ENCODE measurements at places on chromosomes 7 and 10. TPM values are rescaled to one million over a fixed set of nuclear protein-coding genes. Genes with fewer than 3 reads are reported as not detected.
A peak's percentile ranks its signal among the peaks of the same experiment; 100 is the strongest.

DNA sequence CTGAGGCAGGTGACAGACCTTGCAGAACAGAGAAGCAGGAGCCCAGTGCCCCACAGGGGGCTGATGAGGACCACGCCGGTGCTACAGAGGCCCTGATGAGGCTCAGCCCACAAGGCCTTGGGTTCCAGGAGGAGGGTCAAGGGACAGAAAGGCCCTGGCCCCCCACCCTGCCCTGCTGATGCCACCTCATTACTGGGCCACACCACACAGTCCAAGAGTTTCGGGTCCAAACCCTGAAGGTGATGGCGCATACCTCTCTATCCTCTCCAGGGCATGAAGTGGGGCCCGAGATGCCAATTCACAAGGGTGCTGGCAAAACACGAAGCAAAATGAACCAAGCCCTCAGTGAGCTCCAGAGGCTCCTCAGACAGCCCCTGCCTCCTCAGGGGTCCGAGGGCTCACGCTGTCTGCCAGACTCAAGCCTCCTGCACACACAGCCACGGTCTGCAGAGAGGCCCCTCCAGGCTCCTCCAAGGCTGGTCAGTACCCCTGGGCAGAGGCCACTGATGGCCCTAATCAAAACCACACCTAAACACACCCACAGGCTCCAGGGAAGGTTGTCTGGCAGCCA is 32.3 kb downstream of the RASGEF1A start:
- DNase-seq: no peak

DNA sequence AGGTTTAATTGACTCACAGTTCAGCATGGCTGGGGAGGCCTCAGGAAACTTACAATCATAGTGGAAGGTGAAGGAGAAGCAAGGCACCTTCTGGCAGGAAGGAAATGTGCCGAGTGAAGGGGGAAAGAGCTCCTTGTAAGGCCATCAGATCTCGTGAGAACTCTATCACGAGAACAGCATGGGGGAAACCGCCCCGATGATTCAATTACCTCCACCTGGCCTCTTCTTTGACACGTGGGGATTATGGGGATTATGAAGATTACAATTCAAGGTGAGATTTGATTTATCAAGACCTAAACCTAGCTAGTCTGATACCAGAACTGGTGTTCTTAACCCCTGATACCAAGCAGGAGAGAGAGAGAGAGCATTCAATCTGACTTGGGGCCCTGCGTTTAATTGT is 258.7 kb downstream of the PTEN start:
- no peak for DNase-seq

GRCh38 chr10:46787321-46787615 is 124.0 kb upstream of the PTPN20 start:
- DNase-seq: no peak

DNA sequence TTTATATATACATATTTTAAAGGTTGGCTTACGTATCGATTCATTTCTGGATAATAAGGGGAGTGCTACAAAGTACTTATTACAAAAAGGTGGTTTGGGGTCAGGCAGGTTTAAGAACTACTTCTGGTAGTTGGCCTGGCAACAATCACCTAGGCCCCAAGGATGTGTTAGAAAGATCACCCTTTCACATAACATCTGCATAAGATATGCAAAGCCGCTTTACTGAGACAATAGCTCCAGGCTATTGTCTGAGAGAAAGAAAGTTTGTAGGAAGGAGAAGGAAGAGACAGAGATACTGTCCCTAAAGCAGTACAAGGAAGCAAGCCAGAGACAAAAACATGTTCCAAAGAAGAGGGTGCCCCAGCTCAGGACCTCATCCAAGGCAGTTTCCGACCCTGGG is 6.2 kb downstream of the PAXIP1 start:
- no peak for DNase-seq

- DNase-seq: peak; percentile 84
Measured at GRCh38 chr10:110918269-110918642, 724 bp downstream of the BBIP1 start.

DNA sequence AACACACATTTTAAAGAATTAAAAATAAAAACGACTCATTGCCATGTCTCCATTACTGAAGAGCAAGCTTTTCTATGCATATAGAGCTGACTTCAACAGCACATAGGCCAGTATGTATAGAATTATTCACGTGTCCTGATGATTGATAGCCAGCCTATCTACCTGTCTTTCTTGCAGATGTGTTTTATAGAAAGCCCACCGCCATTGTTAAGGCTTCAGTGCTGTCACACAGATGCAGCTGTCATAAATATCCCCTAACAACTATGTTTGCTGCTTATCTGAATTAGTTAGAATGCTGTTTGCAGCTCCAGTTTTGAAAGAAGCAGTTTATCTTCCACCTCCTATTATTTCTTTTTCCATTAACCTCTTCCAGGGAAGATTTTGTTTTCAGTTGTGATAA is 235.9 kb downstream of the SLC25A13 start:
- DNase-seq: no peak

DNA sequence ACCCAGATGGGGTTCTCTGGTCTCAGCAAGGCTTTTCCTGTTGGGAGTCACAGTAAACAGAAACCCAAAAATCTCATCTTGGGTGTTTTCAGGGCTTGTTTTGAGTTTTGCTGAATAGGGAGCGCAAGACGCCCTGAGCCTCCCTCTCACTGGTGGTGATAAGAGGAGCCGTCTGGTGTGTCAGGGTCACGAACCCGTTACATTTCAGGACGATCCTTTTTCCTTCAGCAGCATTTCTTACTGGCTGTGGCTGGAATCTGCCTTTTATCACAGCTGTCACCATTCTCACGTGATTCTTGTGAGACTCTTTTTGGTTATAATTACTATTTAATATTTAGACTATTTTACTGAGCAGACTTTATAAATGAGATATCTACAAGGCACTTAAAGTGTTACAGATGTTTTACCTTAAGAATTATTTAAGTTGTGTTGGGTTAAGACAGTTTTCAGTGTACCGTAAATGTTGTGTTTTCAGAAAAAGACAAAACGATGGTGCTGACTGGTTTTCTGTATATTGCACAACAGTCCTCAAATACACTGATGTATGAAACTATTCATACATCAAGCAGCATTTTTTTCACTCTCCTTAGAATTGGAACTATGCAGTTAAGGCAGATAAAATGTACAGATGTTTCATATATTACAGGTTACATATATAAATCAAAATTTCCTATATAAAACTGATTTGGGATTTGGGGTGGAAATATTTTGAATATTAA is 2.2 kb upstream of the GET4 start:
- DNase-seq: no peak

DNA sequence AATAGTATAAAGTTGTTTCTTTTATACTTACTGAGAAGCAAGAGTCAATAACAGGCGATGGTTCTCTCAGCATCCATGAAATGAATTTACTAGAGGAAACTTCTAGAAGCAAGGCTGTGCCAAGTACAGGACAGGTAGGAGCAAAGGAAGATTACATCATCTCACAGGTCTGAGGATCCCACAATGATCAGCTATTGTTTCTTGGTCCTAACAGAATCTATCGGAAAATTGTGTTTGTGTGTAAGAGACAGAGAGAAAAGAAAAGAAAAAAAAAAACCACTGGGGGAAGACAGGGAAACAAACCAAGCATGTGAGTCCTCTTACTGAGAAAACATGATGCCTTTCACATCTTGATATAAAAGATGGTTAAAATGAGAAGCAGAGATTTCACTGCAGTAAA is 535.0 kb upstream of the NRP1 start:
- no peak for DNase-seq

DNA sequence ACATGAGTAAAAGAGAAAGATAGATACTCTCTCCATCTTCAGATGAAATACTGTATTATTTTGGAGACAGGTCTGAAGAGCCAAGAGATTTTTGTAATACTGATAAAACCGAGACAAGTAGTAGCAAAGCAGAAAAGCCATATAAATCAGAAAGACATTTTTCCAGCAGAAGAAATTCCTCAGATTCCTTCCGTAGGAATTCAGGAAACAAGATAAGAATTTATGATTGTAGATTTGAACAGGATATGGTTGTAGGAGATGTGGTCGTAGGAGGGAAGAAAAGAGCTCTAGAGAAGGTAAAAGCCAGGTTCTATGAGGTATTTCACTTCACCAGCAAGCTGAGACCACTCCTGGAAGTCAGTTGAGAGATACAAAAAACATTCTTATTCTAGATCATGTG is 17.6 kb upstream of the AASS start:
- no peak for DNase-seq

GRCh38 chr7:135386181-135386580 is 123.7 kb downstream of the CNOT4 start:
- DNase-seq: no peak

- DNase-seq: no peak
Measured at GRCh38 chr10:117421985-117422384, 46.7 kb upstream of the PDZD8 start.

GRCh38 chr7:66163186-66163610 is 41.9 kb upstream of the TPST1 start:
- no peak for DNase-seq

DNA sequence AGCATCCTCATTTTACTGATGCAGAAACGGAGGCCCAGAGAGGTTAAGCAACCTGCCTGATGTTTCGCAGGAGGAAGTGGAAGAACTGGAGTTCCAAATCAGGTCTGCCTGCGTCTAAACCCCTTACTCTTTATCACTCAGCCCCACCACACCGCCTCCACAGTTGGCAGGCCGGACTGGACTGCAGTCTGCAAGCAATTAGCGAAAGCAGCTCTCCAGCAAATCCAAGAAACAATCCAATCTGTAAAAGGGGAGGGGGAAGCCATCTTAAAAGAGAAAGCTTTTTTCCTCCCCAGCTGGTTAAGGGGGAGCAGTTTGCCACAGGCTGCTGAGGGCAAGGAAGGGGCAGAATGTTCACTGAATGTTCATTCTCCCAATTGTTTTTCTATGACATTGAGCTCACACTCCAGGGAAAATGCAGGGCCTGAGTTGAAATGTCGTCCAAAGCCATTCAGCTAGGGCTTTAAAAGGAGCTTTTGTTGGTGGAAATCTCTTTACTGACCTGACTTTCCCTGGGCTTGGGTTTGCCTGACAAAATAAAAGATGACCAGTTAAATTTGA is 350.1 kb downstream of the RNLS start:
- DNase-seq: no peak

C10orf67 gene
- total RNA-seq: not detected

SPOCK2 gene
- 0.20 TPM for total RNA-seq

LRRC61 gene
- total RNA-seq: 0.07 TPM

FGL2 gene
- 0.26 TPM for total RNA-seq

OPN4 gene
- not detected for total RNA-seq

PON3 gene
- 0.20 TPM for total RNA-seq

Measured in pulmonary artery endothelial cell (primary cell).